ENCODE measurements at places on chromosomes 5 and 9.

DNA sequence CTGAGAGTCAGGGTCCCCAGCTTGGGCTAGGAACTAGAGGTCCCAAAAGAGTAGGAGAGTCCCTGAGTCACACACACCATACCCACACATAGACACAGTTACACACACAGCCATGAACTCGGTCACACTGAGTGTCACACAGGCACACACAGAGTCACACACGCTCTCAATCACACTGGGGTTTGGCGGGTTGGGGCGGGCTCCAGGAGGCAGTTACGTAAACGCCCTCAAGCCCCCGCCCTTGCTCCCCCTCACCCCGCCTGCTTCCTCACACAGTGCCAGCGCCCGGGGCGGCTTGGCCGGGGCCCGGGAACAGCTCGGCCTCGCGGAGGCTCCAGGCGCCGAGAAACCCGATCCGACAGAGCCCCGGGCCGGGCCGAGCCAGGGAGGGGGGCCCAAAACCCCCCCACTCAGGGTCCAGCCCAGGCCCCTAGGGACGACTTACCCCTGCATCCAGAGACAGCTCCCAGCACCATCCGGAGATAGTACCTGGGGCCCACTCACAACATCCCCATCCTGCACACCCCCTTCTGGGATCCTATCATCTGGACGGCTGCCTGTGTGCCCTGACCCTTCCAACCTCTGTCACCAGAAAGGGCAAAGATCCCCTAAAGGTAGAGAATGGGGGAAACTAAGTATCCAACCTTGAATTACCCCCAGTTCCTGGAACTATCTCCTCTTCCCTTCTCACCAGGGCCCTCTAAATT lies 3.5 kb upstream of the CNTFR start:
- DNase-seq: no peak

DNA sequence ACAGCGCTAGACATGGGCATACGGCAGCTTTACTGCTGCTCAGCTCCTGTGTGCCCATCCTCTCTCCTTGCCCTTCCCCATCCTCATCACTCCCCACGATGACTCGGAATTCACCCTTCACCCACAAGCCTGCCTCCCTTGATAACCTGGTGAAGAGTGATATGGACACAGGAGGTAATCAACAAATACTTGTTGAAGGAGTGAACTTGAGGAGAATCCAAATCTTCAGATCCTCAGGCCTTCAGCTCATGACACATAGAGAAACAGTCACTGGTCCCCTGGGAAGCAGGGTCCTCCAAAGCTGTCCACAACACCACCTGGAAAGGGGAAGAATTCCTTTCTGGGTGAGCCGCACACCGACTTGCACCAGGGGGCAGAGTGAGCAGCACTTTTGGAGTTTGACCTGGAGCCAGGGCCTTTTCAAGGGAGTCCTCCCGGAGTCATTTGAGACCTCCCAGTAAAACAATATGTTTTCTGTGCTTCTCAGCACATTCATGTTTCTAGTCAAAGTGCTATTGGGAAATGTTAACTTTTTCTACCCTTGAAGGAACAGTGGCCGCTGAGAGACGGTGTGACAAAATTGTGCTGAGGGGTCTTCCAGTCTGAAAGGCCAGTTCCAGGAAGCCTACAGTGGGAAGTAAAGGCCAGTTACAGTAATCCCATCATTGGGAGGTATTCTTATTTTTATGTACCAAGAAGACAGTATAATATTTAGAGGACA lies 332.3 kb downstream of the CWC27 start:
- DNase-seq: peak; percentile 78

DNA sequence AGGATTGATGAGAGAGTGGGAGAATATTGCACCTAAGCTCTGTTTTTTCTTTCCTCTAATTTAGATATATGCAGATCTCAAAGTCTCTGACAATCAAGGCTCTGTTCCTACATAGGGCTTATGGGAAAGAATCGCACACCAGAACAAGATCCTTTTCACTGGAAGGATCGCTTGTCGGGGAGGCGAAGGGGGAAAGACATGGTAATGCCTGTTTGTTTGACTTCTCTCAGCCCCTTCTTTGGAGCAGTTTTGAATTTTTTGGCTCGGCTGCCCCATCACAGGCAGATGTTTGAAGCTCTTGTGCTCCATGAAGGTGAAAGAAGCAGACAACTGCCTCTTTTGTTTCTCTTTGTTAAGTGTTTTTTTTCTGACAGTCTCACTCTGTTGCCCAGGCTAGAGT lies 599.9 kb upstream of the ZNF608 start:
- DNase-seq: no peak

- DNase-seq: no peak
These were observed 789.3 kb downstream of the SEMA5A start for GRCh38 chr5:8756498-8757084.

DNA sequence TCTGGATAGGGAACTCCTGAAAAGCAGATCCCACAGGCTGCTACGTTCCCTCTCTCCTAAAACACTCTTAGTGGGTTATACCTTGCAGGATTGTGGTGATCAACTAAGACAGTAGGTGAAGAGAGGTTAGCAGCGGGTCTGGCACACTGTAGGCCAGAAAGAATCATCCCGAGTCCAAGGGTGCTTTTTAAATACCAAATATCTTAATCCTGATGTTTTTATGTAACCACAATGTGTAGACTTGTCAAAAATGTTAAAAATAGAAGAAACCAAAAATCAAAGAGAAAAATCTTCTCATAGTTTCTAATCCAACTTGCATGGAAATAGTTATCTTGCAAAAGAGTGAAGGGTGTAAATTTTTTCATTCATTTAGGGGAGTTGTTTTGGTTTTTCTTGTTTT lies 52.3 kb upstream of the IFNK start:
- no peak for DNase-seq

GRCh38 chr5:107134931-107135330 lies 535.8 kb downstream of the EFNA5 start:
- DNase-seq: no peak

DNA sequence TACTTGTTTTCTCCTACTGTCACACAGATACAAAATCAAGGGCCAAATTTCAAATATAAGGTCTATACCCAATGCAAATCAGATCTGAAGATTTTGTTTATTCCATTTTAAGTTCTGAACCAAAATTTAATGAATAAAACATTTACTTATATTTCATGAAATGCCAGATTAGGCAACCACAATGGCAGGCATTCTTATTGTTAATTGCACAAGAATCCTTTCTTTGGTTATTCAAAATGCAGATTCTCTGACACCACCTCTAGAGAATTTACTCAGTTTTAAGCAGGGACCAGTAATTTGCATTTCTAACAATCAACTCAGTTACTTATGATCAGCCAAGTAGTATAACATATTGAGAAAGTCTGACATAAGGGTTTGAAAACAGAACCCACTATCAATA lies 972.4 kb upstream of the ACO1 start:
- no peak for DNase-seq

DNA sequence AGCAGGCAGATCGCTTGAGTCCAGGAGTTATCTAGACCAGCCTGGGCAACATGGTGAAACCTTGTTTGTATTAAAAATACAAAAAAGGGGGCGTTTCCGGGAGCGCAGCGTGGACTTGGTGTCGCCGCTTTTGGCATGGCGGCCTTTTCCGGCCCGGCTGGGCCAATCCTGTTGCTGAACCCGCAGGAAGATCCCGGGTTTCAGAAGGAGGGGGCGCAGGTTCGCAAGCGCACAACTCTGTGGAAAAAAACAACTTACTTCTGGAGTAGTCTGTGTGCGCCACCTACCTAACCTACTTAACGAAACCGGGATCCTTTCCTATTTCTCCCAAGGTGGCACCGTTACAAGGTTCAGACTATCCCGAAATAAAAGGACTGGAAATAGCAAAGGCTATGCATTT lies 198.6 kb downstream of the MSX2 start:
- DNase-seq: no peak

DNA sequence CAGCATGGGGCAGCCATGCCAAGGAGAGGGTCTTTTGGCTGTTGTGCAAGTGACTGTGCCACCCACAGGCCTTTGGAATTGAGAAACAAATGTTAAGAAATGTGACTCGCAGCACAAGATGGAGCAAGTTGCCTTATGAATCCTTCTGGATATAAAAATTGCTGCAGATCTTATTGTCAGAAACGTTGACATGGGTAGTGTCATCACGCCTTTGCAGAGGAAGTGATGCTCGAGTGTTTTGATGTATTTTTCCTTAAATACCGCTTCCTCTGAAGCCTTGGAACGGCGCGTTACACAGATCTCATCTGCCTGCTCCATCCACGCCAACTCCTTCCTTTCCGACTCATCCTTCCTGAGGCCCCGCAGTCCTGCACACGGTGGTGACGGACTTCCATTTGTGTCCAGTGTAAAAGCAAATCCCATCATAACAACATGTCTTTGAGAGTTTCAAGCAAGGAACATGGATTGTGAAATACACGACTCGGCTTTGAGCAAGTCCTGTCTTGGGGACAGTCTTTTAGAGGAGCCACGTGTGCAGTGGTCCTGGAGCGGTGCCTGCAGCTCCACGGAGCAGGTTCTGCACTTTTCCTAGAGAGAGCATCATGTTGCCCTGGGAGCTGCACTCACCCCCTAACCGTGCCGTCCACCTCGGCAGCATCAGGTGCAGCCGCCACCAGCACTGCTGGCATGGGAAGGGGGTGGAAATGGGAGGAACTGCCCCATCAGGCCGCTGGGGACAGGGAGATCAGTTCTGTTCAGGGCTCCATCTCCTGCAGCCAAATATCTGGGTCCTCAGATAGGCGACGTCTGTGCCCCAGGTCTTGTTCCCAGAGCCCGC lies 15.1 kb downstream of the ROPN1L start:
- no peak for DNase-seq

GRCh38 chr9:5453004-5453403 lies 2.7 kb downstream of the CD274 start:
- DNase-seq: no peak

DNA sequence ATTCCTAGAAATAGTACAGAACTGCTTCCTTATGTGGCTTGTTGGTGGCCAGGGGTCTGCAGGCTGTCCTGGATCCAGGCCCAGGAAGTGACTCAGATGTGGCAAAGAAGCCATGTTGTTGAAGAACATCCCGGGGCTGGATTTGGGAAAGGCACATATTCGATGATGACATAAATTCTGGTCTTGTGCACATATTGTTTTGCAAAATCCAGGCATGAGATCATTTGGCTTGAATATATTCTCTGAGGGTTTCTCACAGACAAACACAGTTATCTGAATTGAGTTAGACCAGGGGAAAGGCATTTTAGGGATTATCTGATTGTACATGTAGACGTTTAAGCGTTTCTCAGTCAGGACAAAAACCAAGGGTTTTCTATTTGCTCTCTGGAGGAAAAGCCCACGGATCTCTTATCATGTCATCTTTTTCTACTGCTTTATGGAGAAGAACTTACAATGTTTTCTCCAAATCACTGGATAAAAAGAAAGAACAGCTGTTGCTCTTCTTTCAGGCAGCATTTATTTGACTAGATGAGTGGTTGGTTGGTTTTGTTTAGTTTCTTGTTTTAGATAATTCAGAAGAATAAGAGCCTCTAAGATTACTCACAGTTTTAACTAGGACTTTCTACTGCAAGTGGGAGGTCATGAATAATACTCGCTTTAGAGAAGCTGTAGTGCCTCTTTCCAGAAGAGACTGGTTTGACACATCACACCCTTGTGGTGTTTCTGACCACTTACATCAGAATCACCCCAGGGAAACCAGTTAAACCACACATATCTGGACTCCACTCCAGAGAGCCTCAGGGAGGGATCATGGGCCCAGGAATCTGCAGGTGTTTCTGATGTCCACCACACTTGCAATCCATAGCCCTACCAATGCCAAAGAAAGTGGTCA lies 29.5 kb upstream of the LHFPL2 start:
- no peak for DNase-seq

DNA sequence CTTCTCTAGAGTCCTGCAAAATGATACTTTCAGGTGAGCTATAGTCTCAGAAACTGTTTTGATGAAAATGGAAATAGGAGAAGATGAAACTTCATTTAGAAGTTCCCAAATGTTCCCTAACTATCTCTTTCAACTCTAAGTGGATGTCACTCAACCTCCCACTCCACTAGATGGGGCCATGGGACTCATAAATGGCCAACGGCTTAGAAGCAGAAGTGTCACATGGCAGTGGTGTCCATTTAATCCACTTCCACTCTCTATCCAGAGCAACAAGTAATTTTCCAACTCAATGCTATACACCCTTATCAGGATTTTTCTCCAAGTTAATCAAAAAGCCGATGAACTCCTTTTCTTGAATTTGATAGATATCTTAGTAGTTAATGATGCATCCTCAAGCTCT lies 295.7 kb downstream of the EDIL3 start:
- DNase-seq: peak; percentile 7

DNA sequence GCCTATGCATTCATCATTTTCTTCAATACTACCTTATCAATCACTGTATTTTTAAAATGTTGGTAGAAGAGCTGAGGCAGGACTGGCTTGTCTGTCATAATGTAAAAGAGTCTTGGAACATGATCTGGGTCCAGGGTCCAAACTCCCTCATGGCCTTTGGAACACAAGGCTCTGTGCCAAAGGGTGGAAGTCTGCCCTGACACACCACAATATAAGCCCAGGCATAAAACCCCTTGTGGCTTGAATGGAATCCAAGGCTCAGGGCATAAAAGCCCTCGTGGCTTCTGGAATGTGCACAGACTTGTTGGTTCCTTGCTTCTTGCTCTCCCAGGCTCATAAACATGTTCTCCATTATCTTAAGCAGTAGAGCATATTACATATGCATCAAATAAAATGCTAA lies 48.0 kb downstream of the GABRB2 start:
- DNase-seq: no peak

DNA sequence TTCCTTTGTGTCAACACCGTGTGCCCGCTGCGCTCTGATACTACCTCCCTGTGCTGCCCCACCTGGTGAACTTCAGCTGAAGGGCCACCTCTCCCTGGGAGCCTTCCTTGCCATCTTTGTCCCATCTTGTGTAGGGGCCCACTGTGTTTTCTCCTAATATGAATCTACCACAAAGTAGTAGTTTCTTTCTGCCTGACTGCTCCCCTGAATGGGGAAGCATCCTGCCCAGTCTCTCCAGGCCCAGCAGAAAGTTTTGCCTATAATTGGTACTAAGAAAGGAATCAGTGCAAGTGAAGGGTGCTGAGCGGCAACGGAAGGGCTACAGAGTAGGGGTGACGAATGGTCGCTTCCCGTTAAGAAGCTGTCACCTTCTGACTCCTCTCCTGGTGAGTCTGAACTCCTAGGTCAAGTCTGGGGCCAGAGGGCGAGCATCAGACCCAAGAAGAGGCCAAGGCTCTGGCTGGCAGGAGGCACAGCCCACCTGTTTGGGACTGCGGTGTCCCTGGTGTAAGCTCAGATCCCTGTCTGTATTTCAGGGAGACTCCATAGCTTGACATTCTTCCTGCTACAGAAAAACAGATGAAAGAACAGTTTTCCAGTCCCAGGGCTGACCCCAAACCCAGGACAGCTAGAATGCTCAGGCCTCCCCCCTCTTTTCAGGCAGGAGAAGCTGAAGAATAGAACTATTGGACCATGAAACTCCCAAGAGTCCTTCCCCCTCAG lies 24.1 kb downstream of the WWC1 start:
- no peak for DNase-seq

- DNase-seq: no peak
These were observed 363 bp downstream of the ZNF454 start for GRCh38 chr5:178941361-178941760.

- DNase-seq: peak; percentile 26
These were observed 84.5 kb downstream of the ACER2 start for GRCh38 chr9:19493174-19493811.

Measured in HuH-7 (cell line).